ENCODE measurements at places on chromosomes 3 and 15.

DNA sequence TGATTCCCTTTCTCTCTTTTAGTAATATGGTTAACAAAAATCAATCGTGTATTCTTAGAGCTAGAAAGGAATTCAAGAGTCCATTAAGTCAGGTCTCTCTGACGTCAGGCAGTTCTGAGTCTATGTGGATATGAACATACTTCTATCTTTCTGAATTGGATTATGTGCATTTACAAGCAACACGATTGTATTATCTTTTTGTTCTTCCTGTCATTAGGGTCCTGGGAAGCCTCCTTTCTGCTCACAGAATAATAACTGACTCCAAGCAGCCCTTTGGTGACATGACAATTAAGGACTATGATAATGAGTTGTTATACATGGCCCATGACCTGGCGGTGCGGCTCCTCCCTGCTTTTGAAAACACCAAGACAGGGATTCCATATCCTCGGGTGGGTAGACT lies 14.0 kb downstream of the EDEM1 start:
- DNase-seq = no peak

DNA sequence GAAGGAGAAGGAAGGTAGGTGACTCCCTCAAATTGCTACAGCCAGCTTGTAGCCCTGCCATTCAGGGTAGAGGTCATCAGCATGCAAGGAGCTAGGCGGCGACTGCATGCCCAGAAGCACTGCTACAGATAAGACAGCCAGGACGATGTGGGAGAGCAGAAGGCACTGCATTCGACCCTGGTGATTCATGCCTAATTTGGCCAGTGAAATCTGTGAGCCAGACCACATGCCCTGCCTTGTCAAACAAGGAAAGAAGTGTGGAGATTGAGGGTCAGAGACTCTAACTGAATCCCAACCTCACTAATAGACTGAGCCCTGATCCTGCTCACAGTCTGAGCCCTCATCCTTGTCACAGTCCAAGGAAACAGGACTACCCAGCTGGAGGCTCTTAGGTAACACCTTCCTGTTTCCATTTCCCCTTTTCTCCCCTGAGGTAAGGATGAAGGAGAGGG lies 86.6 kb downstream of the LINGO1 start:
- DNase-seq = no peak

- DNase-seq = no peak
Observed at GRCh38 chr3:172315401-172316091, 132.7 kb downstream of the GHSR start.

DNA sequence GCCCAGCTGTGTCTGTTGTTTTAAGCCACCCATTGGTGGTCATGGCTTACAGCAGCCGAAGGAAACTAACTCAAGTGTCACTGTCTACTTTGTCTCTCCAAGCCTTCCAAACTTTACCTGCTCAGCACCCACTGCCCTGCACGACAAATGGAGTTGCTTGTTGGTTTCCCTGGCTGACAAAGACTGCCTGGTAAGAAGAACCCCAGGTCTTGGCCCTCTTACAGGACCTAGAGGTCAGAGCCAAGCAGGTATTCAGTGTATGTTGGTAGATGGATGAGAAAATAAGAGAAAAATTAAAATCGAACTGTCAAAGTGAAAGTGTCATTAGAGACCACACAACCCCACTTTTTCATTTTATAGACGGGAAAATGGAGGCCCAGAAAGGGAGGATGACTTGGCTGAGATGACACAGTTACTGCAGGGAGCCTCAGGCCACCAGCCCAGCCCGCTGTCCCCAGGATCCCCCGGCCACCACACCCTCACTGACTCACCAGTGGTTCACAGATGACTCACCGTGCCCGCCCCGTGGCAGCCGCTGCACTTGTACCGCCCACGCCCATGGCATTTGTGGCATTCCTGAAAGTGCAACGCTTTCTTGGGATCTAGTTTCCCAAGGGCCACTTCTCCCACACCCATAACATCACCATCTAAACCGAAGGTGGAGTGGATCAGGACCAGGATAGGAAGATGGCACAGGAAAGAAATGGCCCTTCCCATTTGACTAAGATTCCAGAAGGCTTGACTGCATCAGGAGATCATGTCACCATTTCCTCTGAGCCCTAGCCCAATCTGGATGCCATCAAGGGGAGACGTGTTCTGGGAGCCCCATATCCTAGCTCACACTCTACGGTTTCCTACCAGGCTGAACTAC lies 15.2 kb downstream of the SSUH2 start:
- DNase-seq = peak; percentile 80

GRCh38 chr3:183050706-183051105 lies 48.6 kb downstream of the MCCC1 start:
- no peak for DNase-seq

DNA sequence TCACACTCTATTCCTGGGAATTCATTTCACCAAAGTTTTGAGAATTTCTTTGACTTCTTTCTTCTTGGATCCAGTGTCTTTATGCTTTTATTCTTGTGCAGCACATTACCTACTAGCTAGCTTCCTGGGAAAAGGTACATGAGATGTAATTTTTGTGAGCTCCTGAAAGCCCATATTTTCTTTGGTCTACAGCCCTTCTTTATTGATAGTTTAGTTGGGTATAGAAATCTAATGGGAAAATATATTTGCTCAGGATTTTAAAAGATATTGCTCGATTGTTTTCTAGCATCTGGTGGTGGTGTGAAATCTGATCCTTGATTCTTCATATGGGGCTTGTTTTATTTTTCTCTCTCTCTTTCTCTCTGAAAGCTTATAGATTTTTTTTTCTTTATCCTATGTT lies 45.8 kb downstream of the FOXB1 start:
- no peak for DNase-seq

- DNase-seq = no peak
Observed at GRCh38 chr15:90859234-90860131, 8.9 kb upstream of the FURIN start.

GRCh38 chr3:88882121-88882520 lies 225.3 kb upstream of the EPHA3 start:
- DNase-seq = no peak

DNA sequence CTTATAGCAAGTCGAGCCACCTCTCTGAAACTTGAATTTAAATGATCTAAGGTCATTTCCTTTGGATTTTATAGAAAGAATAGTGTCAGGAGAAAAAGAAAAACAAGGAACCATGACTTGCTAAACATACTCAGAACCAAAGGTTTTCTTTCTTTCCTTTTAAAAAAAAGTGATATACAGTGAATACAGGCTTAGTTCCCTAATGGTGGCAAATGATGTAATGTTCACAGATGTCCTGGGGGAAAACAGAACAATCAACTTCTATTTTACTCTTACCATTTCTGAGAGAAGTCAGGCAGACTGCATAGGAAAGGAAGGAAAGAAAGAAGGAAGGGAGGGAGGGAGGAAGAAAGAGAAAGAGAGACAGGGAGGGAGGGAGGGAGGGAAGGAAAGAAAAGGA lies 56.5 kb downstream of the ST6GAL1 start:
- DNase-seq = no peak

DNA sequence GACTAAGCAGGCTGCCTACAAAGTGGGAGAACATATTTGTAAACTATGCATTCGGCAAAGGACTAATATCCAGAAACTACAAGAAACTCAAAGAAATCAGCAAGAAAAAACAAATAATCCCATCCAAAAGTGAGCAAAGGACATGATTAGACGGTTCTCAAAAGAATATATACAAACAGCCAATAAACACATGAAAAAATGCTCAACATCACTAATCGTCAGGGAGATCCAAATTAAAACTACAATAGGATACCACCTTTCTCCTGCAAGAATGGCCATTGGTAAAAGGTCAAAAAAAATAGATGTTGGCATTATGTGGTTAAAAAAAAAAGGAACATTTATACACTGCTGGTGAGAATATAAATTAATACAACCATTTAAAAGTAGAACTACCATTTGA lies 259.6 kb upstream of the SLITRK3 start:
- DNase-seq = no peak

DNA sequence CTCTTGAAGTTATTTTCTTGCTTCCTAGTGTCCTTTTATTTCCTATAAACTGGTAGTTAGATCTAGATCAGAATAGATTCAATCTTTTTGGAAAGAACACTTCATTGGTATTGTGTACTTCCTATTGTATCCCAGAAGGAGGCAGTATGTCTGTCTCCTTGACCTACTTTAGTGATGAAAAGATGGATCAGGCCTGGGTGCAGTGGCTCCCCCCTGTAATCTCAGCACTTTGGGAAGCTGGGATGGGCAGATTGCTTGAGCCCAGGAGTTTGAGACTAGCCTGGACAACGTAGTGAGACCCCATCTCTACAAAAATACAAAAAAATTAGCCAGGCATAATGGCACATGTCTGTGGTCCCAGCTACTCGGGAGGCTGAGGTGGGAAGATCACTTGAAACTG lies 12.0 kb downstream of the BSN start:
- DNase-seq = no peak

GRCh38 chr3:21564531-21564930 lies 186.5 kb downstream of the ZNF385D start:
- no peak for DNase-seq

GRCh38 chr3:106119614-106120082 lies 250.8 kb upstream of the CBLB start:
- peak; percentile 46 for DNase-seq

GRCh38 chr15:96374499-96374898 lies 44.0 kb downstream of the NR2F2 start:
- no peak for DNase-seq

GRCh38 chr15:88792342-88793282 lies 10.6 kb upstream of the ACAN start:
- no peak for DNase-seq

DNA sequence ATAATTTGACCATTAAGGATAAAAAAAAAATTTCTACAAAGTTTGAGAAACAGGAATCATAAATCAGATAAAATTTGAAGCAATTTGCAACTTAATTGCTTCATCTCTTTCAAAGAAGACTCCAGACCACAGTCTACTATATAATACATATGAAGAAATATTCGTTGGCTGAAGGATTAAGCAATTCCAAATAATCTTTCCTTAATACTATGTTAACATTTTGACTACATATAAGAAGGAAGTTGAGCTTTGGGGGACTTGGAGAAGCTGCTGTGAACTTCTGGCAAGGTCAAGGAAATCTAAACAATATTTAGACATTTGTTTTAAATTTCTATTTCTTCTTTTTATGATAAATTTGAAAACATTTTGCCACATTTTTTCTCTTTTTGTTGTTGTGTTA lies 13.5 kb upstream of the GABRR3 start:
- no peak for DNase-seq

DNA sequence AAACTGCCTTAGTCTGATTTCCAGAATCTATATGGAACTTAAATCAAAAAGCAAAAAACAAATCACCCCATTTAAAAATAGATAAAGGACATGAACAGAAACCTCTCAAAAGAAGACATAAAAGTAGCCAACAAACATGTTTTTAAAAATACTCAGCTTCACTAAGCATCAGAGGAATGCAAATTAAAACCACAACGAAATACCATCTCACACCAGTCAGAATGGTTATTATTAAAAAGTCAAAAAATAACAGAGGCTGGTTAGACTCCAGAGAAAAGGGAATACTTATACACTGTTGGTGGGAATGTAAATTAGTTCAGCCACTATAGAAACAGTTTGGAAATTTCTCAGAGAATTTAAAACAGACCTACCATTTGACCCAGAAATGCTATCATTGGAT lies 367.9 kb downstream of the ZIC4 start:
- DNase-seq = no peak

- no peak for DNase-seq
Observed at GRCh38 chr3:107701299-107701698, 178.5 kb downstream of the BBX start.

GRCh38 chr15:95304151-95304946 lies 1026.2 kb upstream of the NR2F2 start:
- no peak for DNase-seq

- DNase-seq = peak; percentile 39
Observed at GRCh38 chr15:64013179-64014062, 32.9 kb downstream of the DAPK2 start.

DNA sequence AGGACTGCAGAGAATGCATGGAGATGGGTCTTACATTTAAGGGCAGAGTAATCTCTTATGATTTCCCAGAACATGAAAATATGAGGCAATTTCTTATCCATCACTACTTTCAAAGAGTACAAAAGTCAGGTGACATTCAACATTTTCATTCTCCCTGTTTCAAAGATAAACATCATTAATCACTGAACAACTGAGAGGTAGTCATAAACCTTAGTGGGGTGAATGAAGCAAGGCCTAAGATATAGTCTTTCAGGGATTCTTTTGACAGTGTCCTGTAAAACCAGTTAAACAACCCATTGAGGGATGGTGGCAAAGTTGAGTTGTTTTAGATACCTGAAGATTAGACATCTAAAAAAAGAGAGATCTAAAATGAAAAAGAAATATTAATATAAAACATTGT lies 271.6 kb upstream of the CBLB start:
- no peak for DNase-seq

DNA sequence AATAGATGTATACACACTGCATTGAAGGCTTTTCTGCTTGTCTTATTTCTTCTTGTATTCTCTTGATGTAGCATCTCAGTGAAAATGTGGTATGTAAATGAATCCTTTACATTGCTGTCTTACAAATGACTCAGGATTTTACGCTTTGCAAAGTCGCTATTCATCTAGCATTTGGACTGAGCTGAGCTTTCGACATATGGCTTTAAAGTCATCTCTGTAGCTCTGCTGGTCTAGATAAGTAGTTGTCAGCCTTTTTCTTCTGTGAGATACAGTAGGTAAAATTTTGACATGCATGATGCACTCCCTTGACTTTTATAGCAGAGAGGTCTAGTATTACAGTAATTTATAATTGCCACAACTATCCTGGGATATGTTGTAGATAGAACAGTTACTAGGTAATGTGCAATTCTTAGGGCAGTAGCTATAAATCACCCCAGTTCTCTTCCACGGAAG lies 16.8 kb downstream of the MEF2A start:
- DNase-seq = no peak

All from activated CD4-positive, alpha-beta T cell treated with anti-CD3 and anti-CD28 coated beads, Interleukin-2, amount 50 U/mL, for 16 hours (primary cell).